ENCODE measurements at places on chromosomes 7 and 10. TPM values are rescaled to one million over a fixed set of nuclear protein-coding genes. Genes with fewer than 3 reads are reported as not detected.

DNA sequence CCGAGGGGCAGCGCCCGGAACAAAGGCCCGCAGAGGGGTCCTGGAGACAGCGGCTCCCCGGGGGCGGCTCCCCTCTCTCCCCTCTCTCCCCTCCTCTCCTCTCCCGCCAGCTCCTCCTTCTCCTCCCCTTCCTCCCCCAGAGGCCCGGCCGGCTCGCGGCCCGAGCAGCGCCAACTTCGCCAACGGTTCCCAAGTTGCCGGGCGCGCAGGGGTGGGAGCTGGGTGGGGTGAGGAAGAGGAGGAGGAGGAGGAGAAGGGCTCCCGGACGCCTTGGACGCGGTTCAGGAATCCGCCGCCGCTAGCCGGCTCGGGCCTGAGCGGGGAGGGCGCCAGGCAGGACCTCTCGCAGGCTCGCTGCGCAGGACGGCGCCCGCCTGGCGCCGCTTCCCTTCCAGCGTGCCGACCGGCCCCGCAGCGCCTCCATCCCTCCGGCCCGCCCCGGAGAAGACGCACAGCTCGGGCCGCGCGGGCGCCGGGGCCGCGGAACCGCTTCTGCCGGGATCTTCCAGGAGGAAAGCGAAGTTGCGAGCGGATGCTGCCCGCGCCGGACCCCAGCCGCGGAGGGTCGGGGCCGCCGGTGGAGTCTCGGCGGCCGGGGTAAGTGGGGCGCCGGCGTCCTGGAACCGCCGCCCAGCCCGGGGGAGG, at the start of gene CHST3:
CHST3 (plus strand) TSS at position 298 of the 645 bp plus-strand sequence. CDS start 41,448 bp downstream, outside the sequence.
- peak; percentile 58 for DNase-seq

GRCh38 chr7:99665312-99666012, 14.3 kb downstream of the CYP3A5 start:
- DNase-seq: no peak

GRCh38 chr7:134646425-134647305, at the start of gene BPGM:
TSS of gene BPGM (plus strand) at chr7:134646853. CDS start at chr7:134661508, 14,655 bp downstream.
- DNase-seq: peak; percentile 100

GRCh38 chr10:14009371-14010100, 321.2 kb downstream of the FRMD4A start:
- DNase-seq: no peak

DNA sequence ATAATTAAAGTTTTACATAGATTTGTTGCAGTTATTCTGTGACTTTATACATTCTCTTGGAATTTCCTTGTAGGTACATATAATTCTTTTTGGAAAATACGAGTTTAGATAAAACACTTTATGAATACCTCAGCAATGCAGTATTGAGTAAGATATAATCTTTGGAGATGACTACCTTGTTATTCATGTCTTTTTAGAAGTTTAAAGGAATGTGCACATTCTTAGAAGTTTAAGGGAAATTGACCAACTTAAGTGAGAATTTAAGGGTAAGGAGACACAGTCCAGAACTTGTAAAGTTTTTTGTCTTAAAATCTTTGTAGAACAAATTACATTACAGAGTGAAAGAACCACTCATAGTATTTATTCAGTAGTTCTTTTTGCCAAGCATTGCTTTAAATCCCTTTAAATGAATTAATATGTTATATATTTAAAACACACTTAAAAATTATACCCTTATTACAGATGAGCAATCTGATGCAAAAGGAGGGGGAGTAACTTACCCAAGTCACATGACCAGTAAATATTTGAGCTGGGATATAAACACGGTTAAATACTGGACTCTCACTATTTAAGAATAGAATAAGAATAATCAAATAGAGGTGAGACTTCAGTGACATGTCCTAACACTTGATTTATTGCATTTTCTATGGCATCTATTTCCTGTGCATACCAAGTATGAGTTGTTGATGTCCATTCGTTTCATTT, 139.5 kb upstream of the FERD3L start:
- no peak for DNase-seq

GRCh38 chr7:36281945-36282717, 107.5 kb upstream of the ANLN start:
- no peak for DNase-seq

The PDLIM1 gene
- total RNA-seq: 417 TPM

The ZNF398 gene
- total RNA-seq: 13.0 TPM

DNA sequence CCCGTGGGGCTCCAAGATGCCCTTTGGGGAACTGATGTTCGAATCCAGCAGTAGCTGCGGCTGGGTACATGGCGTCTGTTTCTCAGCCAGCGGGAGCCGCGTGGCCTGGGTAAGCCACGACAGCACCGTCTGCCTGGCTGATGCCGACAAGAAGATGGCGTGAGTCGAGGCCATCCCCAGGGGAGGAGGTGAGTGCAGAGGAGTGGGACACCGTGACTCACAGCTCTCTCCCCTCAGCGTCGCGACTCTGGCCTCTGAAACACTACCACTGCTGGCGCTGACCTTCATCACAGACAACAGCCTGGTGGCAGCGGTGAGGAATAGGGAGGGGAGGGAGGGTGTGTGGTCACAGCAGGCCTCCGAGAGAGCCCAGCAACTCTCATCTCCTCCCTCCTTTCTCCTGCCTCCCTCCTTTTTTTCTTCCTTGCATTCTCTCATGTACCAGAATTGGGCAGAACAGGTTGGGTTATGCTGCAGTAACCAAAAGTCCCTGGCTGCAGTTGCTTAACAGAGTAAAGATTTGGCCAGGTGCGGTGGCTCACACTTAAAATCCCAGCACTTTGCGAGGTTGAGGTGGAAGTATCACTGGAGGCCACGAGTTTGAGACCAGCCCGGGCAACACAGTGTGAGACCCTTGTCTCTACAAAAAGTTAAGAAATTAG, 16.5 kb downstream of the ARPC1B start:
- no peak for DNase-seq

The PCLO gene
- total RNA-seq: 4.1 TPM

DNA sequence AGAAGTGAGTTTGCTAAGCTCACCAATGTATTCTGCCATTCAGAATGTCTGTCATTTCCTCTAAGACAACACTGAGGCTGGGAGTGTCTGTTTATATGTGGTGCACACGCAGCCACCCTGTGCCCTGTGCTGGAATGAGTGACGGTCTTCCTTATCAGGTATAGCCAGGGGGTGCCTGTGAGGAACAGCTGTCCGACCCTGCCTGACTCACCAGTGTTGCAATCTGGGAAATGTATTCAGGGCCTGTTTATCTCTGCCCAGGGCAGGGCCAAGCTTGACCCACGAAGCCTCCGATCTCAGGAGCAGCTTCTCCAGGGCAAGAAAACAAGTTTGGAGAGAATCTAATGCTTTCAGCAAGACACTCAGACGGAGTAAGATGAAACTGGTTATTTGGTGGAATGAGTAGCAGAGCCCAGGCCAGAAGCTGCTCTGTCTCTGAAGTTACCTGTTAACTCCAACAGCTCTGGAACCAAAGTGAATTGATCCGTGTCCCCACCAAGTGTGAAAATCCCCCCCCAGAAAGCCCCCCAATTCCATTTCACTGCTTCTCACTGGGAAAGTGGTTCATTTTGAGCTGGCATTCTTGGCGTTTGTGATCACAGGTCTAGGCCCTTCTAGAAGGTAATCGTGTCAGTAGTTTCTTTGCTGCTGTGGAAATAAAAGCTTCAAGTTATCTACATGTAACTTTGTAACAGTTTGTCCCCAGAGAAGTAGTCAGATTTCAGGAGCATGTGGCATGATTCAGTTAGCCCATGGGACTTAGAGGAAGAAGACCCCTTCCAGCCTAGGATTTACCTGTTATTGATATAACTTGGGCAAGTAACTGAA, 6.1 kb upstream of the UBE2H start:
- peak; percentile 94 for DNase-seq

DNA sequence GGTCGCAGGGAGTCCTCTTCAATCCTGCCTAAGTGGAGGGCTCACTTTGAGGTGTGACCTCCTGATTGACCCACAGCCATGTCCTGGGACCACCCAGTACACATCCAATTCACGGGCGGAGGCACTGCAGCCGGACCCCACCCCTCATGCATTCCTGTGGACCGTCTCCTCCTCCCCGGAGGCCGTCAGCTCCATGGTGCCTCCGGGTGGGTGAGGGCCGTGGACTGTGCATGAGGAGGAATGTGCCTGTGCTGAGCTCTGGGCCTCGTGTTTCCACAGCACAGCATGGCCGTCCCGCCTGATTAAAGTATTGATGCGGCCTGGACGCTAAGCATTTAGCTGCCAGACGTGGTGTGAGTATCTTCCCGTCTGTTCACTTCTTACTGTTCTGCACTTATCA, 52.8 kb downstream of the CFAP46 start:
- peak; percentile 19 for DNase-seq

The VAX1 gene
- not detected for total RNA-seq

The C10orf120 gene
- not detected for total RNA-seq

GRCh38 chr10:103013416-103013815, 95.3 kb downstream of the CNNM2 start:
- no peak for DNase-seq

The SYCE1 gene
- total RNA-seq: not detected

All from Caco-2 (cell line).